ENCODE measurements at places on chromosomes 16 and 17. TPM values are rescaled to one million over a fixed set of nuclear protein-coding genes. Genes with fewer than 3 reads are reported as not detected.

Gene KIF18B
- 17.5 TPM for polyA plus RNA-seq

Gene ZG16B
- polyA plus RNA-seq, result 0.46 TPM

Gene GPR179
- polyA plus RNA-seq, result 0.42 TPM

Gene ENPP7
- polyA plus RNA-seq, result not detected

Gene COX11
- 32.6 TPM for polyA plus RNA-seq

Gene SPATA20
- polyA plus RNA-seq, result 23.9 TPM

Gene GLG1
- 116 TPM for polyA plus RNA-seq

Gene SNAI3
- 7.4 TPM for polyA plus RNA-seq

Gene RPGRIP1L
- polyA plus RNA-seq, result 8.4 TPM

Gene METRNL
- 24.9 TPM for polyA plus RNA-seq

Gene PLXDC1
- 12.2 TPM for polyA plus RNA-seq

Gene ZSCAN10
- polyA plus RNA-seq, result 0.67 TPM

Gene KRTAP9-7
- polyA plus RNA-seq, result not detected

Gene CDH11
- 157 TPM for polyA plus RNA-seq

Gene MRTFB
- 17.4 TPM for polyA plus RNA-seq

Gene NPIPA8
- polyA plus RNA-seq, result 1.2 TPM

Gene ALOX12
- polyA plus RNA-seq, result 0.84 TPM

Gene UMOD
- polyA plus RNA-seq, result not detected

Gene MLKL
- polyA plus RNA-seq, result 12.0 TPM

Gene KRTAP4-9
- polyA plus RNA-seq, result not detected

Gene KRTAP9-4
- not detected for polyA plus RNA-seq

Gene ACSM5
- polyA plus RNA-seq, result not detected

Measured in muscle of arm (tissue), 14 donors.